ENCODE measurements at places on chromosomes 5 and 9. TPM values are rescaled to one million over a fixed set of nuclear protein-coding genes. Genes with fewer than 3 reads are reported as not detected.

DNA sequence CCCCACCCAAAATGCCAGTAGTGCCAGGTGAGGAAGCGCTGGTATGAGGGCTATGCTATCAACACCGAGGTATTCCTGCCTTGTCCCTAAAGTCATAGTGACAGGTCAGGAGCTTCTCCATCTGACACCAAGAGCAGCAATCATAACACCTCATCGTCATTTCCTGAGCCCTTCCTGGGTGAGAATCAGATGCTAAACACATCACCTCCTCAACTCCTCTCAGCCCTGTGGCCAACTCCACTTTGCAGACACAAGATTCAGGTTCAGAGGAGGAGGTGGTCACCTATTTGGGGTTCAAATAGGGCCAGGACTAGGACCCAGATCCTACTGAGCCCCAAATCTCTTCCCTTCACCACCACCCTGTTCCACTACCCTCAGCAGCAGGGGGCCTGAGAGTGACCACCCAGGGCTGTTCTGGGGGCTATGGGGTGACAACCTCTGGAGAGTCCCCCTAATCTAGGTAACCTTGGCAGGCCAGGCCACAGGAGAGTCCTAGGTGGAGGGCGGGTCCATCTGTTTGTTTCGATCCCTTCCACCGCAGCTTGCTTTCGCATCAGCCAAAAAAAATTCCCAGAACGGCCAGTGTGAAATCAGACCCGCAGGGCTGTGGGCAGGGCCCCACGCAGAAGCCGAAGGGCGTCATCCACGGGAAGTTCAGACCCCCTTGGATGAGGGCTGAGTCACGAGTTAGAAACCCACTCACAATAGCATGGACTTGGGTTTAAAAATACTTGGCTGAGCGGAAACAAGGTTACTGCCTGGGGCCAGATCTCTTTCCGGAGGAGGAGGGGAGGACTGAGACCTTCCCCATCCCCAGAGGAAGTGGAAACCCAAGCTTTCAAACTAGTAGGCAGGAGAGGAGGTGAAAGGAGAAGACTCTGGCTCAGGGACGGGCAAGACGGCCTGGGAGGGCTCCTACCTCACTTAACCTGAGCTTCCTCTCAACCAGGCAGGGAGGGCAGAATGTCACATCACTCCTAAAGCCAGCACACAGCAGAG is 8.7 kb downstream of the STK10 start:
- DNase-seq = no peak

GRCh38 chr9:35816708-35817107 is 1.9 kb upstream of the HINT2 start:
- no peak for DNase-seq

DNA sequence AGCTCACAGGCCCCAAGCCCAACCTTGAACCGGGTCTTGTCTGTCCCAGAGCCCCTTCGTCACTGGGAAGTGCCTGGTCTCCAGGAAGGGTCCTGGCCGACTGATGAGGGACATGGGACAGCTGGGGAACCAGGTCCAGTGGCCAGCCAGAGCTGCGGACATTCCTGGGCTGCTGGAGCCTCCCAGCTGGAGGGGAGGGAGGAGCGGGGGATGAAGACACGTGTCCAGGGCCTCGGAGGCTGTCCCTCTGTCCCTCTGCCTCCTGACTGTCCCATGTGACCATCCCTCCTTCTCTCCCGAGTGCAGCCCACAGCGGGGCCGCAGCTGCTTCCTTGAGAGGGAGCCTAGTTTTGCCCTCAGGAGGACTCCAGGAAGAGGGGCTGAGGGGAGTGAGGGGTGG is 41.7 kb upstream of the UBAC1 start:
- no peak for DNase-seq

GRCh38 chr5:172841256-172841655 is 7.2 kb downstream of the ERGIC1 start:
- no peak for DNase-seq

- peak; percentile 49 for DNase-seq
Observed at GRCh38 chr9:12863618-12864017, 88.8 kb downstream of the LURAP1L start.

DNA sequence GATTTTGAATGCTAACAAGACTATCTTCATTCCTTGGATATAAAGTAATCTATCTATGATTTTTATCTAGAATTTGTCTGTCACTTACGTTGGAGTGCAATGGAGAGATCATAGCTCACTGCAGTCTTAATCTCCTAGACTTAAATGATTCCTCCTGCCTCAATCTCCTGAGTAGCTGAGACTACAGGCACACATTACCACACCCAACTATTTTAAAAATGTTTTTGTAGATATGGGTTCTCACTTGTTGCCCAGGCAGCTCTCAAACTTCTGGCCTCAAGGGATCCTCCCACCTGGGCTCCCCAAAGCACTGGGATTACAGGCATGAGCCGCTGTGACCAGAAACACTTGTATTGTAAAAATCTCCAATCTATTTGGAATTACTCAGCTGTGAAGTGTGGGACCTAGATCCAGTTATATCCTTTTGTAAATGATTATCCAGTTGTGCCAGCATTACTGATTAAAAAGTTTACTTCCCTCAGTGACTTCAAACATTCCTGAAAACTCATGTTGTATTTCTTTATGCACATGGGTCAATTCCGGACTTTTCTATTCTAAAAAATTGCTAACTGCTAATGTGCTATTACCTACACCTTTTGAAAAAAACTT is 1793.8 kb upstream of the WWC1 start:
- DNase-seq = no peak

GRCh38 chr9:137892424-137893191 is 15.0 kb downstream of the CACNA1B start:
- DNase-seq = no peak

- DNase-seq = no peak
Observed at GRCh38 chr5:123448743-123449142, 25.5 kb upstream of the CEP120 start.

- no peak for DNase-seq
Observed at GRCh38 chr5:125088522-125089105, 342.2 kb upstream of the ZNF608 start.

The MYORG gene
- polyA plus RNA-seq = 9.7 TPM

The SH2D3C gene
- 3.8 TPM for polyA plus RNA-seq

The TPPP gene
- 5.7 TPM for polyA plus RNA-seq

The TMEM252 gene
- polyA plus RNA-seq = 0.89 TPM

The NEURL1B gene
- 17.8 TPM for polyA plus RNA-seq

All from small intestine (tissue), 16 donors.